ENCODE measurements at places on chromosomes 12 and 14.
A peak's percentile ranks its signal among the peaks of the same experiment; 100 is the strongest.

- no peak for DNase-seq
These were observed 503.7 kb downstream of the NRXN3 start for GRCh38 chr14:78673845-78674244.

- DNase-seq = no peak
These were observed 161.1 kb downstream of the NUAK1 start for GRCh38 chr12:105977652-105978051.

DNA sequence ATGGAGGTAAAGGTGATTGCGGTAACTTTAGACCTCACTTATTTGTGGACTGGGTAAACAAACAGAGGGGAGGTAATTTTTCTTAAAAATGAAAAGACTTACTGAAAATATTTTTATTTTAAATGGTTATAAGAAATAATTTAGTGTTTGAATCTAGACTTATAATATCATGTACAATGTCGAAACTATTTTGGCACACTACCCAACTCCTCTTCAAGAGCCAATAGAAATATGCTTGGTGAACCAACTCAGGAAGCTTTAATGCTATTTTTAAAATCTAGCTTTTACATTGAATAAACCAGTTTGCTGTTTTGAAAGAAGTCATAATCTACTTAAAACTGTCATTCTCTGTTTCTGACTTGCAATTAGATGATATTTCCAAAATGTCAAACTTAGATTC lies 175.8 kb upstream of the NPAS3 start:
- DNase-seq = no peak

GRCh38 chr12:128570191-128571065 lies 253.3 kb downstream of the SLC15A4 start:
- no peak for DNase-seq

GRCh38 chr14:63857466-63858030 lies 4.7 kb downstream of the SYNE2 start:
- no peak for DNase-seq

DNA sequence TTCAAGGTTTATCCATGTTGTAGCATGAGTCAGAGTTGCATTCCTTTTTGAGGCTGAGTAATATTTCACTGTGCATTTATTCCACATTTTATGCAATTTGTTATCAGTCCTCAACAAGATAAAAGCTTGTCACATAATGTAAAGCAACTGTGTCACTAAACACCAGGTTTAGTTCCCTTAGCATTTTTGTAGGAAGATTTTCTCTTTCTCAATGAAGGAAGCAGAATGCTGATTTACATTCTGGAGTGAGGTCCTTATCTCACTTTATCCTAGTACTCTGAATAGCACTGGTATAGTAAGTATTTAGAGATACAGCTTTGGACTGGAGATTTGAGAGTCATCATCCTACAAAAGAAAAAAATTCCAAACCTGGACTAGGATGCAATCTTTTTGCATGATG lies 9.8 kb upstream of the EXD2 start:
- DNase-seq = no peak

- DNase-seq = peak; percentile 81
These were observed 54.4 kb upstream of the KCNA1 start for GRCh38 chr12:4855121-4855924.

GRCh38 chr14:72744416-72745120 lies 149.3 kb downstream of the DPF3 start:
- no peak for DNase-seq

GRCh38 chr12:77229640-77230442 lies 164.5 kb upstream of the E2F7 start:
- no peak for DNase-seq

- no peak for DNase-seq
These were observed 44.4 kb upstream of the CPM start for GRCh38 chr12:68977335-68977734.

DNA sequence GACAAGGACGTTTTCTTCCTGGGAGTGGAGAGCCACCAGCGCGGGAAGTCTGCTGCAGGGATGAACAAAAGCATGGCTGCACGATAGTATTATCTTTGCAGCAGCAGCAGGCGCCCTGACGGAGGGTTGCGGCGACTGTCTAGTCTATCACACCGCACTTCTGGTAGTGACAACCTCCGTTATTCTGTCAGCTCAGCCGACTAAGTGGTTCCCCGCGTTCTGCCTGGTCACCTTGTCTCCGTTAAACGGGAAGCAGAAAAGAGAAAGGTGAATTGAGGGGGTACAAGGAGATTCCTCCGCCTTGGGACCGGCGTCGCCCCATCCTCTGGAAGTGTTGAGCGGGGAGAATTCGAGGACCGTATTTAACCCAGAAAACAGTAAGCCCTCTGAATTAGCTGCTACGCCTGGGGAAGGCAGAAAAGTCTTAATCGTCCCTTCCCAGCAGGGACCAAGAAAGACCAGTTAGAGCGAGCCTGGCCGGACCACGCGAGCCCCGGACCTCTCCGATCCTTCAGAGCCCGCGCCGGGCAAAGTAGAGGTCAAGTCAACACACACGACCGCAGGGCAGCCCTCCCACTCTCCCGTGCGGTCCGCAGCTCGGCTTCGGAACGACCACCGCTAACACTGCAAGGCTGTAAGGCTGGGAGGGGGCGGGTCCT lies 536 bp upstream of the DAAM1 start:
- DNase-seq = peak; percentile 57

DNA sequence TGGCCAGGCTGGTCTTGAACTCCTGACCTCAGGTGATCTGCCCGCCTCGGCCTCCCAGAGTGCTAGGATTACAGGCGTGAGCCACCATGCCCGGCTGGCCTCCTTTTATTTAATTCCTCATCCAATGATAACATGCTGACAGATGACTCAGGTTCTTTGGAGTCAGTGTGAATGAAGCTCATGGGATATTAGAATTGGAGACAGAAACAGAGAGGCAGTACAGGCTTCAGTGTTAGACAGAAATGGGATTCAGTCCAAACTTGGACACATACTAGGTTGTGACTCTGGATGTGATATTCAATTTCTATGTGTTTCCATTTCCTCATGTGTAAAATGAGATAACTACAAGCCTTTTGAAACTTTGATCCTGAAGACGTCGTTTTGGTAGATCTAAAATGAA lies 47.3 kb downstream of the PDE3A start:
- DNase-seq = no peak

- DNase-seq = no peak
These were observed 488.5 kb upstream of the MGAT4C start for GRCh38 chr12:86744547-86745212.

DNA sequence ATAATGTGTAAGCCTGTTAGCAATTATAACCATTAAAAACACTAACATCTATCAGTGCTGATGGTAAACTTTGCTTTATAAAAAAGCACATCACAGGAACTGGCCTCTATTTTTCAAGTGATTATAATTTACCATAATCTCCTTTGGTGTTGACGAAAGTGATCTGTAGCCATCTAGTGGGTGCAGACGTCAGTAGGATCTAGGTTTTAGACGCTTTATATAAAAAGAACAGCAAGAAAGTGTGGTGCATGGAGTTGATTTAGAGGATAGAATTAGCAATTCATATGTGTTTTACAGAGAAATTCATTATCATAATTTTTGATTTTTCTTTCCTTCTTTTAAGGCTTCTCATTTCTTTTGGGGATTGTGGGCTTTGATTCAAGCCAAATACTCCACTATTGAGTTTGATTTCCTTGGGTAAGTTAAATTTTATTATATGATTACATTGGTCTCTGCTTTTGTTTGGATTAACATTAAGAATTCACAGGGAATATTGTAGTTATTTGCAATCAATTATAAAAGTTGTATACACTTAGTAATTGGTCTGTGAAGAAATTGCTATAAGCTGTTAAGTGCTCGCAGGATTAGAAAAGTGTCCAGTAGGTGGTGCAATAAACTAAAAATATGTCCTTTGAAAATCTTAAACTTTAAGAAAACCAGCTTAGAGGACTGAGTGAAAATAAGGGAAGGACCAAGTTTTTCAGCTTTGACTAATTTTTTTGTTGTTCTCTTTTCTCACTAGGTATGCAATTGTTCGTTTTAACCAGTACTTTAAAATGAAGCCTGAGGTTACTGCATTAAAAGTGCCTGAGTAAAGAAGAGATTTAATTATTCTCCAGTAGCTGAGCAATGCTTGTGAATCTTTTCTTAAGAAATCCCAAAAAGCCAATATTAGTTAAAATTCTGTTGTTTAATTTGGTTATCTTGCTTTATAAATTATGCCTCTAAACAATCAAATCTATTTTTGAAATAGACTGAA lies 59.5 kb downstream of the ETNK1 start:
- no peak for DNase-seq

GRCh38 chr12:128829861-128830504 lies 6.2 kb upstream of the SLC15A4 start:
- no peak for DNase-seq

- peak; percentile 37 for DNase-seq
These were observed 504 bp downstream of the WNT5B start for GRCh38 chr12:1629338-1630132.

- DNase-seq = no peak
These were observed 44.0 kb downstream of the RAD52 start for GRCh38 chr12:905261-906031.

GRCh38 chr12:117466677-117467362 lies 105.4 kb upstream of the NOS1 start:
- no peak for DNase-seq

DNA sequence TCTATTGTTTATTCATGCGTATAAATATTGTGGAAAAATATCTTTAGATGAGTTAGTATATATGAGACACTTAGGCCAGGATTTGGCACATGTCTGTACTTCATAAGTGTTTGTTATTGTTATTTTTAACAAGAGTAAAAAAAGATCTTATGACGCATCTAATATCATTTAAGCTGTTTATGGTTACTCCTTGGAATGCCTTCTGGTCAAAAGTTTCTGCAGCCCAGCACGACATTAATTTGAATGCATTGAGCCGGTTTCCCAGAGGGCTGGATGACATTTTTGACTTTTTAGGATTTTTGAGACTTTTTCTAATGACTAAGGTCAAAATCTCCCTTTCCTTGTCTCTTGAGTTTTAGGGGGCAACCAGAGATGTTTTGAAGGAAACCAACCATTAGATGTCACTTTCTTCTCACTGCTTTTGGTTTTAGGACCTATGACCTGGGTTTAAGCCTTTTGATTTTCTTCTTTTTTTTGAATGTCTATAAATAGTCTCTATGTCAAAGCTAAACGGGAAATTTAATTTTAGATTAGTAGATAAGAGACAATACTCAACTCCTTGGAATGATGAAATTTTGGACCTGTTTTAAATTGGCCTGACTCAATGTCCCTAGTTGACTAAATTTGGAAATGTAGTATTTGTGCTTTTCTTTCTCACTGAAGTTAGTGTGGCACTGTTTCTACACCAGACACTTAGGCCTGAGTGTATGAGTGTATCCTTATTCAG lies 215.5 kb downstream of the AEBP2 start:
- DNase-seq = no peak

DNA sequence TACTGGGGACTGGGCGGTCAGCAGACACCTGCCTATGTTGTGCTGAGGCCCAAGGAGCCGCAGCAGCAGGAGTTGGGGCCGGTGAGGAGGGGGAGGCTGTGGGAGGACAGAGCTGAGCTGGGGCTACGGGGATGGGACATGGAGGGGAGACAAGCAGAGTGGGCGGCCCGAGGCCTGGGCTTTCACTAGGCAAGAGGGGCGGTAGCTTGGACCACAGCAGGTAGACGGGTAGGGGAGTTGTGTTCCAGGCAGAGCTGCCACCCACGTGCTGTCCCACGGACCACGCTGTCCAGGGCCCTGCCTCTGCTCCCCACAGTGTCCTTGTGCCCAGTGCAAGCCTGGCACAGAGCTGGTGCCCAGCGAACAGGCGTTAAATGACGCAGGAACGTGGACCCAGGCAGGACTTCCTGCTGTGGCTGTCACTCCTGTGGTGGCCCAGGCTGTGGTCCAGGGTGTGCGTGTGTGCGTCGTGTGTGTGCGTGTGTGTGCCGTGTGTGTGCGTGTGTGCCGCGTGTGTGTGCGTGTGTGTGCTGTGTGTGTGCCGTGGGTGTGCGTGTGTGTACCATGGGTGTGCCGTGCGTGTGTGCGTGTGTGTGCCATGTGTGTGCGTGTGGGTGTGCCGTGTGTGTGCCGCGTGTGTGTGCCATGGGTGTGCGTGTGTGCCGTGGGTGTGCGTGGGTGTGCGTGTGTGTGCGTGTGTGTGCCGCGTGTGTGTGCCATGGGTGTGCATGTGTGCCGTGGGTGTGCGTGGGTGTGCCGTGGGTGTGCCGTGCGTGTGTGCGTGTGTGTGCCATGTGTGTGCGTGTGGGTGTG lies 6.8 kb downstream of the CEP170B start:
- DNase-seq = no peak

DNA sequence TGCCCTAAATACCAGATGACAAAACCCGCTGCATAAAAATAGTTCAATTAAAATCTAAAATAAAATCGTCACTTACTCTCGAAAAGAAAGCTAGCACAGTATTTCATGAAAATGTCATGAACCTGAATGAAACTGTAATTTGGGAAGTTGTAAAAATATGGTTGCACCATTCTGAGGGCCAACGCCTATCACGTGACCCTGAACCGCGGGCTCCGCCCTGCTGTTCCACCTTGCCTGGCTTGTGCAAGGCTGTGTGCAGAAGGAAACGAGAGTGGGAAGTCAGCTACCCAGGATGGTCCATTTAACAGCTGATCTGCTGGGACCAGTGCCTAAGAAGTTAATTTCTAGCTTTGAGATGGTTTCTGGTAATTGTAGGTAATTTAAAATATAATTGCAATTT lies 91.7 kb upstream of the BMP4 start:
- DNase-seq = no peak

Data from NCI-H1092 (cell line).